ENCODE measurements at places on chromosomes 11 and 22.

DNA sequence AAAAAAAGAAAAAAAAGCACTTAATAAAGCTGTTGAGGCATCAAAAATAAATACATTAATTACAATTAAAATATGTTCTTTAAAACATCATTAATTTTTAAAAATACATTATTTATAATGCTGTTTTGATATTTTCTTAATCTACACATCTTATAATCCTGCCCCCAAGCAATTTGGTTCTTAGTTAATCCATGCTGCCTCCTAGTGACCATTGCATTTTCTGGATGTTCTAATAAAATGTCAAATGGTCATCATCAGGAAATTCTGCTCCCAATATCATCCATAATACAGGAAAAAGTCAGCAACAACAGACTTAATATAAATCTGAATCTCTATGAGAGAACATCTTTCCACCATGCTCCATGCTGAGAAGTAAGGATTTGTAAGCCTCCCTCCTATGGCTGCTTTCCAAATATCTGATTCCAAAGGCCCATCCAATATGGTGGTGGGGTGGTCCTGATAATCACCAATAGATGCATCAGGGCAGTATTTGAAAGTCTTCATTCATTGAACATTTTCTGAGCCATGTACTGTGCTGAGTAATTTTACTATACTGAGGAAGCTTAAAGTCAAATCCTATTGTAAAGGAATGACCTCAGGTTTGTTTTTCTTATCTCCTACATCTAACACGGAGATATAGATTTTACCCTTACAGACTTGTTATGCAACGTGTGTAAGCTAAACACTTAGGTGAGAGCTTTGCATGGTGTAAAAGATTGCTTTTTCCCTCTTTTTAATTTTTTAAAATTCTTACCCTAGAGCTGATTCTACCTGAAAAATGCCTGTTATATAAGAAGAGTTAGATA lies 124.7 kb upstream of the BMAL1 start:
- DNase-seq = no peak

GRCh38 chr22:49865156-49865555 lies 11.5 kb downstream of the ZBED4 start:
- DNase-seq = no peak

GRCh38 chr11:118047749-118048148 lies 29.1 kb upstream of the TMPRSS4 start:
- DNase-seq = no peak

DNA sequence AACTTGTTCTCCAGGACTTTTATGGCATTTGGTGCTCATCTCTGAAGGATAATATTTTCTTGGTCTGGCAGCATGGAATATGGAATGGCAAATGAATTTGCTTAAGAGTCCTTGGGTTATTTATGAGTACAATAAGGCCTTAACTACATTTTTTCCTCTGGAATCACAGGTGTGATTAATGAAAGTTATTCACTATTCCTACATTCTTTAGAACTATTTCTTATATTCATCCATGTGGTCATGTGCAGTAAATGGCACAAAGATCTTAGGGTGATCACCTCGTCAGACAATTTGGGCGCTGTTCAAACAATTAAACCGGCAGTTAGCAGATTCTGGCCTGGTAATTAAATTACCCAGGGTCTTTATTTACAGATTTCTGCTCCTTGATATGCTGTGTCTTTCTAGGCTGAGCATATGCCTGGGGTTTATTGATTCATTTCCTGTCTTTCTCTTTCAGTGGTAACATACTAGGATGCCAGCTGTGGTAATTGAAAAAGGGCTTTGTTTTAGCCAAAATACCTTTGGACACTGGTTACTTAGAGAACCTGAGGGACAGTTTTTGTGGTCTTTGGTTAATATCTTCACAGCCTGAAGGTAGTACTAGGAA lies 31.6 kb downstream of the SIK2 start:
- DNase-seq = no peak

GRCh38 chr11:94790661-94791180 lies 22.6 kb downstream of the AMOTL1 start:
- DNase-seq = no peak

DNA sequence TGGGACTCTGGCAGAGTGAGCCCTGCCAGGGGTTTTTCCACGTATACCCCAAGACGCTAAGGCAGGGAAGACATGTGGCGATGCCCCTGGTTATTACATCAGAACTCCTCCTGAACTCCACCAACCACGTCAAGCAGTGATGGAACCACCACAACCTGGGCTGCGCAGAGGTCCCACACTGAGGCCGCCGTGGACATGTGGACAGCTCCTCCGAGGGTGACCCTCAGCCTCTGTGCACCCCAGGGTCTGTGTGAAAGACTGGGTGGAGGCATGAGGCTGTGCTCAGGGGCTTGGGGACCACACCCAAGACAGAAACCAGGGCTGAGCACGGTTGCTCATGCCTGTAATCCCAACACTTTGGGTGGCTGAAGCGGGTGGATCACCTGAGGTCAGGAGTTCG lies 52.2 kb downstream of the TRMU start:
- no peak for DNase-seq

DNA sequence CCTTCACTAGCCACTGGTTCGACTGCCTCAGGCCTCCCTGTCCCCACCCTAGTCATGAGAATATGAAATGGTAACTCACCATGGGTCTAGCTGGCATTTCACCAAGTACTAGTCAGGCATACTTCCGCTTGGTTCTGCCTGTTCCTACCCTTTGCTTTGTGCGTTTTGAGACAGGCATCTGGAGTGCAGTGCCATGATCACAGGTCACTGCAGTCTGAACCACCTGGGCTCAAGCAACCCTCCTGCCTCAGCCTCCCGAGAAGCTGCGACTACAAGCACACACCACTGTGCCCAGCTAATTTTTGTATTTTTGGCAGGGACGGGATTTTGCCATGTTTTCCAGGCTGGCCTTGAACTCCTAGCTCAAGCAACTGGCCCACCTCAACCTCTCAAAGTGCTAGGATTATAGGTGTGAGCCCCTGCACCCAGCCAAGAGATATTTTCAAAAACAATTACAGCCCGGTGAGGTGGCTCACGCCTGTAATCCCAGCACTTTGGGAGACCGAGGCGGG lies 14.1 kb downstream of the HRAS start:
- no peak for DNase-seq

- no peak for DNase-seq
These were observed 1.3 kb downstream of the HPS5 start for GRCh38 chr11:18320617-18321016.

GRCh38 chr11:21582791-21583190 lies 610.1 kb upstream of the ANO5 start:
- no peak for DNase-seq

GRCh38 chr11:93646399-93646798 lies 15.1 kb upstream of the CEP295 start:
- no peak for DNase-seq

DNA sequence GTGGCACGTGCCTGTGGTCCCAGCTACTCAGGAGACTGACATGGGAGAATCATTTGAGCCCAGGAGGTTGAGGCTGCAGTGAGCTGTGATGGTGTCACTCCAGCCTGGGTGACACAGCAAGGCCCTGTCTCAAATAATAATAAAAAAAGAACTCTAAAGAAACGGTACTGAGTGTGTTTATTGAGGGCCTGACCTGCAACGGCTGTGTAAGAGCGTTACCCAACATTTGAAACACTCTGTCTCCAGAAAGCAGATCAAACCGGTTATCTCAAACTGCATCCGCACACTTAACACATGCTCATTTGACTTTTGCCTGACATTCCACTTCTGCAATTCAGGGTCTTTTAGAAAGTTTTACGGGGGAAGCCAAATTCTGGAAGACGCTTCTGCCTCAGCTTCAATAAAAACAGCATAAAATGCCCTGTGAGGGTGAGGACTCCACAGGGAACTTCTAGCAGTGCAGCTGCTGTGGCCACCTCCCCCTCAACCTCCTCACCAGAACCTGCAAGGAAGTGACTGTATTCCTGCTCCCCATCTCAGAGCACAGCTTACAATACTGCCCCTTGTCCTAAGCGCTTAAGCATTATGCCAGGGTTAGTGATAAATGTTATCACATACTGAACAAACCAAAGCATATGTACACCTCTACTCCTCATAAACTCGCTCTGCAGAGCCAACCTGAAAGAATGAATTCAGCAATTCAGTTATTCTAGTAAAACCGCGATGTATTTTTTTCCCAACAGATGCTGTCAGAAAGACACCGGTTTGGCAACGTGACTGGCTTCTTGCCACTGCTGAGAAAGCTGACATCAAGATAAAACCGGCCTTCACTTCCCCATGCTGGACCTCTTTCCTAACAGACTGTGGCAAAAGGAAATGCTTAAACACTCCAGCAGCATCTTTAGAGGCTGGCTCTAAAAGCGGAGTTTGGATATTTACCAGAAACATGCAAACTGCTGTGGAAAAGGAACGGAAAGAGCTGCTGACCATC lies 52.2 kb downstream of the PRDM10 start:
- DNase-seq = no peak

DNA sequence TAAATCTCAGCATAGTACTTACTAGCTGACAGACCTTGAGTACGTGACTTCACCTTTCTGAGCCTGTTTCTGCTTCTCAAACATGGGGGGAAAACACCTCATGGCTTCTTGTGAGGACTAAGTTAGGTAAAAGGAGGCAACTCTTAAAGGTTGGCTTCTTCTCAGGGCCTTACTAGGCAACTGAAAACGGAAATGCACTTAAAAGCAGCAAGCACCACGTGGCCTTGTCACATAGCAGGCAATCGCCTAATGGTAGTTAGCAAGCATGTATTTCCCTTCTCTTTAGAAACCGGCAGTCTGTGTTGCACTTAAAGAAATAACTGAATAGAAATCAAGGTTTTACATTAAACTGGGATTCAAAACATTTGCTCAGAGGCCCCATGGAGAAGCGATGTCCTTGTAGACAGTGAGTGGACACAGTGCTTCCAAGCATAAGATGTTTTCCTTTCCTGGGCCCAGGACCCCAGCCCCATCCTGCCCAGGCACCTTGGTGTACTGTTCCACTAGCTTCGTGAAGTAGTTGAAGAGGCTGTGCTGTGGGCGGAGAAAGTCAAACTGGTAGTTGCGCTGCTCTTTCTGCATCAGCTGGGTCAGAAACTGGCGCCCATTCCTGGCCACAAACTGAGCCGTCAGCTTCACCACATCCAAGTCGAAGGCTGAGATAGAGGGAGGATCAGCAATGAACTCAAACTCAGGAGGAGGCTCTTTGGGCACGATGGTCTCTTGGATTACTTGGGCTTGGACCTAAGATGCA lies 12.1 kb downstream of the SF3A1 start:
- no peak for DNase-seq

- no peak for DNase-seq
These were observed 50.5 kb upstream of the SHISAL1 start for GRCh38 chr22:44363013-44363979.

DNA sequence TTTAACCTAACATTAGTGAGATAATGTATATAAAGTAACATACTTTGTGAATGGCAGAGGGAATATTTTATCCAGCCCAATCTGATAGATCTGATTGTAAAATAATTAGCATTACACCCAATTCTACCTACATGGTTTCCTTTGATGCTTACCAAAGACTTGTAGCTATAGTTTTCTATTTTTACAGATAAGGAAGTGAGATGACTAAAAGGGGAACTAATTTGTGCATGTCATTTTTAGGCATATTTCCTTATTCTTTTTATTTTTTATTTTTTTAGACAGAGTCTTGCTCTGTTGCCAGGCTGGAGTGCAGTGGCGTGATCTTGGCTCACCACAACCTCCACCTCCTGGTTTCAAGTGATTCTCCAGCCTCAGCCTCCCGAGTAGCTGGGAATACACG lies 793.7 kb upstream of the LRRC4C start:
- DNase-seq = no peak

- DNase-seq = no peak
These were observed 95.5 kb downstream of the SIK3 start for GRCh38 chr11:117002639-117003299.

DNA sequence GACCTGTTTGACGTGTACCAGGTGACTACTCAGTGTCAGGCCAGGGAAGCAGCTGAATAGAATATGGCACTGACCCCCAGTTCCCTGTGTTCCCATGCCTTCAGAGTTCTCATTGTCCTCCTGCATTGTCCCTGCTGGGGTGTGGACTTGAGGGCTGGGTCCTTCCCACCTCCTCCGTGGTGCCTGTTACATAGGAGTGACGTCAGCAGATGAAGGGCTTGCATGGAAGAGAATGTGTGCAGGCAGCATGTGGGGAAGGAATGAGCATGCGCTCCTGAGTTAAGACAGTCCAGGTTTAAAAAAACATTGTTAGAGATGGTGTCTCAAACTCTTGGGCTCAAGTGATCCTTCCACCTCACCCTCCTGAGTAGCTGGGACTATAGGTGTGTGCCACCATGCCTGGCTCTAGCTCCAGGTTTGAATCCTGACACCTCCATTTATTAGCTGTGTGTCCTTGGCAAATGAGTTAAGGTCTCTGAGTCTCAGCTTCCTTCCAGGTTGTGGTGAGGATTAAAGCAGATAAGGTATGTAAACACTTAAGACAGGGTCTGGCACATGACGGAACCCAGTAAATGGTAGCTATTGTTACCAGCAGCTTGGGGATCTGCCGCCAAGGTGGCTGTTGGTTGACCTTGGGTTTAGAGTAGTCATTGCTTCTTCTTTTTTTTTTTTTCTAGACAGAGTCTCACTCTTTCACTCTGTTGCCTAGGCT lies 7.5 kb upstream of the SOX10 start:
- DNase-seq = no peak

- no peak for DNase-seq
These were observed 40.3 kb upstream of the E2F8 start for GRCh38 chr11:19281041-19281440.

- DNase-seq = peak; percentile 21
These were observed 335 bp downstream of the TMEM138 start for GRCh38 chr11:61362542-61362875.

DNA sequence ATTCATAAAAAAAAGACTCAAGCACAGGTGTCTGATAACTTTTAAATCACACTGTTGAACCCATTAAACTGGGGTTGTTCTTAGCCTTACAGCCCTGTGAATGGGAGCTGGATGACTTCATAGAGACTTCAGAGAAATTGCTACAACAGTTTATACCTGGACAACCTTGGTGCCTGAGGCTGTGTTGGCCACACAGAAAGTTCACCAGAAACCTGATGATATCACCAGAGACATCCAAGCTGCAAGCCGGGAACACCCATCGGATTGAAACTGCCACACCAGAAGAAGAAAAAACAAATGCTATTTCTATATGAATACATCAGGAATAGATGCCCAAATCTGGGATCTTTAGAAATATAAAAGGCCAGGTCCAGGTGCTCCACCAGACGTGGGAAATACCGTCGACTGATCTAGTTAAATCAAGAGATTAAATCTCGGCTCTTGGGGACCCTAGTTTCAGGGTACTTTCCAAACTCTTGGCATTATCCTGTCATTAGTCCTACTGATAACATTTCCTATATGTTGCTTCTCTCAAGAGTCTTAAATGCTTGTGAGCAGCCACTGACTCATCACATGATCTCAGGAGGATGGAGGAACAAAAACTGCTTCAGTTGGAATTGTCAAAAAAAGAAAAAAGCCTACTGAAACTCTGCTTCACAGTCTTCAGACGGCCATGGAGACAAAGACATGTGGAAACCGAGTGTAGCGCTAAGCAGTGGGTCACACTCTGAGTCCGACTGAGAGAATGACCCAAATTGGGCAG lies 28.6 kb upstream of the APOL5 start:
- DNase-seq = no peak

- no peak for DNase-seq
These were observed 21.3 kb upstream of the CWF19L2 start for GRCh38 chr11:107478922-107479321.
